CD4-positive, alpha-beta memory T cell (primary cell): ENCODE measurements at places on chromosomes 4 and X. TPM values are rescaled to one million over a fixed set of nuclear protein-coding genes. Genes with fewer than 3 reads are reported as not detected.

DNA sequence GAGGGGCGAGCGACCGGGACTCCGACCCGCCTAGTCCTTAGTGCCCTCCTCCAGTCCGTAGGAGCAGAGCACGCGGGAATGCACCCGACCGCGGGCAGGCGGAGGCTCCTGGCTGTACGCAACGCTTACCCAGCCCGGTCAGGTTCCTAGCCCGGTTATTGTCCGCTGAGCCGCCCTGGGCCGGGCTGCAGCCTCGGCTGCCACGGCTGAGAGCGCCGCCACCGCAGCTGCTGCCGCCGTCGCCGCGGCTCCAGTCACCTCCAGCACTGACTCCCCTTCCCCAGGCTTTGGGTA, at the start of gene AMER1:
AMER1 (minus strand) TSS at position 268 of the 294 bp plus-strand sequence. CDS start 12,422 bp downstream, outside the sequence.
- DNase-seq = no peak
- peak within 1 kb of the TSS; percentile 79 for H3K27ac ChIP-seq
- H3K36me3 ChIP-seq = no peaks in the 10 kb centered on the region
- H3K4me1 ChIP-seq = peaks cover 15% of the 10 kb centered on the region
- peak within 1 kb of the TSS; percentile 83 for H3K4me3 ChIP-seq

GRCh38 chr4:3218824-3219760, 29.9 kb upstream of the MSANTD1 start:
- no peak for DNase-seq
- H3K4me3 ChIP-seq = no peak overlapping the region
- H3K27ac ChIP-seq = no peak overlapping the region
- H3K36me3 ChIP-seq = peaks cover 67% of the 10 kb centered on the region

Gene ZIC3
- not detected for total RNA-seq

GRCh38 chr4:164377277-164377676, 376.7 kb upstream of the SMIM31 start:
- H3K4me3 ChIP-seq = no peak overlapping the region
- no peak for DNase-seq
- H3K27me3 ChIP-seq = no peaks in the 10 kb centered on the region
- H3K36me3 ChIP-seq = no peaks in the 10 kb centered on the region
- no peak overlapping the region for H3K27ac ChIP-seq

DNA sequence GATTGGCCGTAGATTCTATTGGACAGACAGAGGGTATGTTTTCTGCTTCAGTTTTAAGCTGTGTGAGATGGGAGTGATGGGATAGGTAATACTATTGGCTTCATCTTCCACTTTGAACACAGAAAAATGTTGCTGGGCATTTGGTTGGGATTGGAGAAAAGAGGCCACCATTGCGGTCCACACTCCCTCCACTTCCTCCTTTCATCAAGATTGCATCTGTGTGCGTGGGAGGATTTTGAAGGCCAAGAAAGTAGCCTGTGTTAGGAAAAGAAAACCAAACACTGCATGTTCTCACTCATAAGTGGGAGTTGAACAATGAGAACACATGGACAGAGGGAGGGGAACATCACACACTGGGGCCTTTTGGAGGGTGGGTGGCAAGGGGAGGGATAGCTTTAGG, 56.4 kb downstream of the EGF start:
- no peaks in the 10 kb centered on the region for H3K4me1 ChIP-seq
- H3K27me3 ChIP-seq = no peaks in the 10 kb centered on the region
- H3K36me3 ChIP-seq = no peaks in the 10 kb centered on the region
- no peak overlapping the region for H3K4me3 ChIP-seq

DNA sequence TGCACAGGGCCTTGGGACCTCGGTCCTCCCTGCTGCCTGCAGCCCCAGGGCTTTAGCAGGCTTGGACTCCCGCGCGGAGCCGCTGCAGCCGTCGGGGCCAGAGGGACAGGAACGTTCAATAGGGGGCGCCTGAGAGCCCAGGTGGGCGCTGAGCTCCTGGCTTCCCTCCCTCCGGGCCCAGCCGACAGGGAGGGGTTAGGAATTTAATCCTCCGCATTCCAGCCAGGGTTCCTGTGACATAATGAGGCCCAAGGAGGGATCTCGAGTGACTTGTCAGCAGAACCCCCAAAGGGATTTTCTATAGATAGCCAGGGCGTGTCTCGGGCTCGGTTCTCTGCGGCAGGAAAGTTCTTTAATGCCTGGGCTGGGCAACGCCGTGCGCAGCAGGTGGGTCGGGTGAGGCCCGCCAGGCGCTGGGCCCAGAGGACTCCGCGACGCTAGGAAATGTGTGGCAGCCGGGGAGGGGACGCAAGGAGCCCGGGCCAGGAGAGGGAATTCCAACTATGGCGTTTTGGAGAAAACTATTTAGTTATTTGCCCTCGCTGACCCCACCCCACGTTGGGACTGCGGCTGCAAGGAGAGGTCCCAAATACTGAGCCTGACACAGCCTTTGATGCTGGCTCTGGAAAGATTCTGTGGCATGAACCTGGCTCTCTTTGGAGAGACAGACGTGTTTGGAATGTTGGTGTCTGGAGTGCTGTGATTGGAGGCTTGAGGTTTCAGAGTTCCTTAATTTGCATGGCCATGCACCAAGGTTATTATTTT, 285.2 kb upstream of the GATB start:
- no peak overlapping the region for H3K27ac ChIP-seq
- no peak overlapping the region for H3K4me3 ChIP-seq
- DNase-seq = peak; percentile 30
- H3K36me3 ChIP-seq = no peaks in the 10 kb centered on the region
- no peaks in the 10 kb centered on the region for H3K4me1 ChIP-seq

- no peaks in the 10 kb centered on the region for H3K4me1 ChIP-seq
- H3K36me3 ChIP-seq = no peaks in the 10 kb centered on the region
- peak; percentile 61 for DNase-seq
- H3K27me3 ChIP-seq = no peaks in the 10 kb centered on the region
- H3K4me3 ChIP-seq = no peak overlapping the region
Measured at GRCh38 chrX:123833387-123833786, 26.5 kb upstream of the XIAP start.

GRCh38 chrX:34238896-34239295, 106.8 kb upstream of the FAM47A start:
- no peaks in the 10 kb centered on the region for H3K36me3 ChIP-seq
- no peaks in the 10 kb centered on the region for H3K4me1 ChIP-seq
- H3K4me3 ChIP-seq = no peak overlapping the region
- no peak overlapping the region for H3K27ac ChIP-seq
- H3K27me3 ChIP-seq = no peaks in the 10 kb centered on the region

DNA sequence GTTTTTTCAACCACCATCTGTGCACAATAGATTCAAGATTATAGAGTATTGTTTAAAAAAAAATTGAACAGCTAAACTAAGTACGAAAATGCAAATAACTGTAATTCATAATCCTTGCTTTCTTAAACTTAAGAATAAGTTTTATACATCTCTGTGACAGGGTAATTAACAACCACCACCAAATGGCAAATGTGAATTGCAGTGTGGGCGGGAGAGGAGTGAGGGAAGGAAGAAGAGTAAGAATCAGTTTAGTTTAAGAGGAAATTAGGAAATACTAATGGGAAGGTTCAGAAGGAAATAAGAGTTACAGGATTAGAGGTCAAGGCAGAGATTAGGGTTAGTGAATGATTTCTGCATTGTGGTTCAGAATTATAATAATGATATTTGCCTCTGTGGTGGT, 430.9 kb downstream of the SPRY1 start:
- H3K36me3 ChIP-seq = no peaks in the 10 kb centered on the region
- no peak overlapping the region for H3K27ac ChIP-seq
- H3K27me3 ChIP-seq = no peaks in the 10 kb centered on the region

- H3K4me1 ChIP-seq = no peaks in the 10 kb centered on the region
- H3K27me3 ChIP-seq = no peaks in the 10 kb centered on the region
- no peaks in the 10 kb centered on the region for H3K36me3 ChIP-seq
- no peak overlapping the region for H3K27ac ChIP-seq
- DNase-seq = no peak
Measured at GRCh38 chr4:11564021-11564420, 135.3 kb upstream of the HS3ST1 start.

GRCh38 chr4:120314969-120315368, 248.3 kb upstream of the MAD2L1 start:
- no peaks in the 10 kb centered on the region for H3K4me1 ChIP-seq
- H3K27me3 ChIP-seq = no peaks in the 10 kb centered on the region
- H3K36me3 ChIP-seq = no peaks in the 10 kb centered on the region
- H3K4me3 ChIP-seq = no peak overlapping the region

Gene GDPD2
- not detected for total RNA-seq

Gene FGD1
- 0.11 TPM for total RNA-seq

DNA sequence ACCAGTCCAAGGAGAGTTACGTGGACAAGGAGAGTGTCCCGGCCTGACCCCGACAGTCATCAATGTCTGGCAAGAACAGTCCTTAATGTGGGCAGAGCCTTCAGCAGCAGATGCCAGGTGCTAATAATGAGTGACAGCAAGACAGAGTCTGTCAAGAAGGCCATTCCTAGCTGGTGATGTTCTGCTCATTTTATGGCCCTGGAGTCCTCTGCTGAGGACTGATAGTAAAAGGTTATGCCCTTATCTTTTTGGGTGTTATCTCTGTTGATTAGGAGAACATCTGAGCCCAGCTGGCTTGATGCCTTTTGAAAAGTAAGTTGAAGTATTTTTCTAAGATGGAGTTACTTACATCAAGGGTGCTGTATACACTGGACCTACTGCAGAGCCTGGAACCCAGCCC, 67.3 kb downstream of the SLC34A2 start:
- DNase-seq = no peak
- no peak overlapping the region for H3K27ac ChIP-seq
- H3K4me1 ChIP-seq = no peaks in the 10 kb centered on the region
- H3K36me3 ChIP-seq = no peaks in the 10 kb centered on the region
- no peaks in the 10 kb centered on the region for H3K27me3 ChIP-seq
- H3K4me3 ChIP-seq = no peak overlapping the region

GRCh38 chrX:40933132-40933705, 152.0 kb upstream of the USP9X start:
- no peak overlapping the region for H3K4me3 ChIP-seq
- H3K4me1 ChIP-seq = peaks cover 16% of the 10 kb centered on the region
- H3K27ac ChIP-seq = peak overlapping the region; percentile 38
- no peaks in the 10 kb centered on the region for H3K27me3 ChIP-seq
- peak; percentile 54 for DNase-seq
- H3K36me3 ChIP-seq = no peaks in the 10 kb centered on the region

DNA sequence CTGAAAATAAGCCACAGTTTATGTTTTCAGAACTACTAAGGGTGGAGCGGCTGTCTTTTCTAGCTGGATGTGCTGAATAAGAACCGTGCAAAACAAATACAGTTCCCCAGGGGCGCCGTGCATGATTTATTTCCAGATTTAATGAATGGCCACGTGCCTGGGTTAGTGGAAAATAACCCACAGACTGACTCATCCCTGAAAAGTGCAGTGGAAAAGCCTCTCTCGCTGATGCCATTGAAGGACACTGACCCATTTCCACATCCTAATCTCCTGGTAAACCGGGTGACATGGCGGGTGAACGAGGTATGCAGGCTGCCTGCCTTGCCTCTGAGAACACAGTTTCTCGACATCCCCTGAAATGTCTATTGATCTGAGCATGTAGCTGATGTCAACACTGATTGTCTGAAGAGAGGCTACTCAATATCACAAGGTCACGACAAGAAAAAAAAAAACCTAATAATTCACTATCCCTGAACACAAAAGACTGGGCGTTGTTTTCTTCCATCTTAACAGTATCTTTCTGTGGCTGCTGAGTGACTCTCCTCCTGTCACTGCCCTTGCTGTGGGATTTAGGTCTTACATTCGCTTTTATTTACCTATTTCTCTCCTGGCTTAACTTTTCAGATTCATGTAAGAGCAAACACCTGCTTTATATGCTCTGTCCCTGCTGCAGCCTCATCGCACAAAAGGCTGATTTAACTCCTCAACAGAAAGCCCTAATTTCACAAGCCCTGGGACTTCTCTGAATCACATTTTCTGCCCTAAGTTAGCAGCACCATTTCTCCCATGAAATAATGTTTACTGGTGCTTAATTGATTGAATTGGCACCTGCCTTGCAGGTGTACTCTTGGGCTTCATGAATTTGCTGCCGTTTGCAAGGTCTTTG, 76.9 kb upstream of the SCOC start:
- H3K27ac ChIP-seq = no peak overlapping the region
- H3K4me3 ChIP-seq = no peak overlapping the region
- no peak for DNase-seq
- no peaks in the 10 kb centered on the region for H3K36me3 ChIP-seq
- H3K4me1 ChIP-seq = no peaks in the 10 kb centered on the region

GRCh38 chr4:123406872-123407271, 10.3 kb downstream of the SPRY1 start:
- no peaks in the 10 kb centered on the region for H3K4me1 ChIP-seq
- no peak overlapping the region for H3K4me3 ChIP-seq
- DNase-seq = no peak

Gene ADH5
- total RNA-seq = 75.6 TPM

- no peaks in the 10 kb centered on the region for H3K4me1 ChIP-seq
- no peaks in the 10 kb centered on the region for H3K27me3 ChIP-seq
- no peak overlapping the region for H3K27ac ChIP-seq
- H3K36me3 ChIP-seq = no peaks in the 10 kb centered on the region
Measured at GRCh38 chrX:72540318-72540717, 32.3 kb downstream of the HDAC8 start.

DNA sequence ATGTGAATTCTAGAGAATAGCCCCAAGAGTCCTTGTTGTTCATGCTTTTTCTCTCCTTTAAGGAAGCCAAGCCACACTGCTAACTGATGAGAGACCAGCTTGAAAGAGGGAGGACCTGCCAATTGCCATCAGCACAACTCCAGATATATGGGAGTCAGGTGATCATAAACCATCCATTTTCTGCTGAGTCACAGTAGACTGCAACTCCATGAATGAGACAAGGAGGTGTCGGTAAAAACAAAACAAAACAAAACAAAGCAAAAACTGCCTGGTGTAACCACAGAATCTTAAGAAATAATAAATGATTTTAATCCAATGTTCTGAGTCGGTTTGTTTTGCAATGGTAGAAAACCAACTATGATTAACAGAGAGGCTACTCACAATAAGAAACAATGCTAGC, 837.3 kb downstream of the PCDH7 start:
- no peak overlapping the region for H3K27ac ChIP-seq
- H3K27me3 ChIP-seq = no peaks in the 10 kb centered on the region
- H3K4me1 ChIP-seq = no peaks in the 10 kb centered on the region
- no peak overlapping the region for H3K4me3 ChIP-seq
- no peak for DNase-seq
- no peaks in the 10 kb centered on the region for H3K36me3 ChIP-seq

DNA sequence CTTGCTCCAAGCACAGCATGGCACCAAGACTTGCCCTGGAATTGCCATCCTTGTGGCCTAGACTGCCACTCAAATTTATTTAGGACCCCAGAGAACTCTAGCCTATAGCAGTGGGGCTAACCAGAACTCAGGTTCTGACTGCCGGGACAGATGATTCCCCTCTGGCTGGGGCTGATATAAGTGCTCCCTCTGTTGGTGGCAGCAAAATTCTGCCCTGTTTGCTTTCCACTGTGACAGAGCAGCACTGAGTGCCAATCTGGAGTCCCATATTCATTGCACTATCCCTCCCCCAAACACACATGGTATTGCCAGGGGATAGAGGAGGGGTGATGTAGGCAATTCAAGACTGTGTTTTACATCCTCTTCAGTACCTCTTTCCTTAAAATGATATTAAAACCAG, 1081.9 kb downstream of the FAT4 start:
- no peak overlapping the region for H3K27ac ChIP-seq
- H3K36me3 ChIP-seq = no peaks in the 10 kb centered on the region
- no peak for DNase-seq
- H3K4me3 ChIP-seq = no peak overlapping the region

GRCh38 chrX:69237236-69237635, 72.0 kb upstream of the PJA1 start:
- H3K27ac ChIP-seq = no peak overlapping the region
- no peaks in the 10 kb centered on the region for H3K36me3 ChIP-seq
- H3K4me3 ChIP-seq = no peak overlapping the region
- H3K4me1 ChIP-seq = no peaks in the 10 kb centered on the region

Gene HS6ST2
- total RNA-seq = not detected
